Activated CD8-positive, alpha-beta T cell treated with anti-CD3 and anti-CD28 coated beads for 36 hours (primary cell): ENCODE measurements at places on chromosomes 3 and 15.

DNA sequence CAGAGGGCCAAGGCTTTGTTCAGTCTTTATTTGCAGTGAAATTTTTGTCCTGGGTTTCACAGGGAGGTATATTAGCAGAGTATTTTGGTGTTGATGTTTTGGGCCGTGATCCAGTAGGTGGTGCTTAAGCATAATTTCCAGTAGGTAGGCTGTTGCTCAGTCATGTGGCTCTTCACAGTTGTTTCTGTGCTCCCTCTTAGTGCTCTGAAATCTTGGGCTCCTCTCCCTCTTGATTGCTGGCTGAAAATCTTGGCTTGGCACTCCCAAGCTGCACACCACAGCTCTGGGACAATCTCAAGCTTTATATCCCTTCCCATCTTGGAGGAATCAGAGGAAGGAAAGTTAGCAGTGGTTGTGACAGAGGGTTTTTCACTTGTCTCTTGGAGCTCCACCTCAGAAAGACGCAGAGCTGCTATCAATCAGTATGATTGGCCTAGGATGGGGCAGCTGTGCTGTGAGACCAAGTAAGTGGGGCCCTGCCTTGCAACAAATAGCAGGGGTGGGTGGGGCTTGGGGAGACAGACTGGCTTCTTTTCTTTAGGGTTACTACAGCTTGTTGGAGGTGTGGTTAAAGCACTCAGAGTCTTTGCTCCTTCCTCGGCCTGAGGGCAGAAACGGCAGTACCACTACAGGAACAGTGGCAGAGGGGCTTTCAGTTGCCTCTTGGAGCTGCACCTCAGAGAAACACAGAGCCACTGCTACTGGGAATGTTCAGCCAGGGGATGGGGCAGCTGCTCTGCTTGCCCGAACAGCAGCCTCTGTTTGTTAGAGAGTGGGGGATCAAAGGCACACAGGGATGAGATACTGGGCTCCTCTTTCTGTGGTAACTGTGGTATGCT is 627.0 kb downstream of the SI start:
- DNase-seq = no peak

DNA sequence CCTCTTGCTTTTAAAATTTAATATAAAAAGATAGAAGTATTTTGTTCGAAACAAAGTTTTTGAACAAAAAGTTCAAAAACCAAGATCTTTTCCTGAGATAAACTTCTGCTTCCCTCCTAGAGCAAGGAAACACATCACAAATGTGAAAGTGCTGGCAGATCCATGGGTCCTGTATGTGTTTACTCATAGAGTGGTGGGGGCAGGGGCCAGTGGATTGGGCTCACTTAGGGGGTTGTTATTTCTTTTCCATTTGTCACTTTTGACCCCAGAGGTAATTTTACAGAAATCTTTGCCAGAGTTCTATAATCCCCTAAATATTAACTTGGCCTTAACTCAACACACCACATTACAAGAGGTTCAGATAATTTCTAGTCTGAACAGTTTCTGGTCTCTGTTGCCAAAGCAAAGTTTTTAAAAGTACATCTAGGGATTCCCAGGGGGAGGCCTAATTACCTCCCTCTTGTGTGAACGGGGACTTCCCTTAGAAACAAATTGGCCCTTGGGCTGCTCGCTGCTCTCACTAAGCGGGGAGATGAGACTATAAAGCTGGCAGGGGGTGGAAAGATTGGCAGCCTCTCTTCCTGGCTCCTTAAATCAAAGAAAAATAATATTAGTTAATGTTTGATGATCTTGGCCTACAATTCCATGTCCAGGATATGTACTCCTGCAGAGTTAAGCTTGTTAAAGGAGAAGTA is 66.8 kb upstream of the PTX3 start:
- DNase-seq = no peak

GRCh38 chr3:197494366-197495058 is 61.3 kb downstream of the BDH1 start:
- no peak for DNase-seq

GRCh38 chr15:98651581-98652220 is 3.4 kb downstream of the IGF1R start:
- peak; percentile 31 for DNase-seq

DNA sequence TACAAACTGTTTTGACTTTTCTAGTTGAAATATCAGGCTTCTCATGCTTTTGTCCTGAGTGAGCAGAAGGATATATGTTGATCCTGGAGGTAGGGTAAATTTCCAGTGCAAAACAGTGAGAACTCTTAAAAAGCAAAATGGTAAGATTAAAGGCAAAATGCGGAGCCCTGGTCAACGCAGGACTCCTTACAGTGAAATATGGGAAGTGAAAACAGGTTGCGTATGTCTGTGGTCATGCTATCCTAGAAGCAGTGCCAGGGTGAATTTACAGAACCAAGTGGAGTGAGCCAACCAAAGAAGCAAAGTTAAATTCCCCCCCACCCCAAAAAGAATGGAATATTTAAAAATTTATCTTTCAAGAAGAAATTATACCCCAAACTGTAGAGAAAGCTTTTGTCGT is 256.4 kb downstream of the NR2F2 start:
- no peak for DNase-seq

GRCh38 chr3:5787861-5788488 is 600.5 kb downstream of the EDEM1 start:
- no peak for DNase-seq

DNA sequence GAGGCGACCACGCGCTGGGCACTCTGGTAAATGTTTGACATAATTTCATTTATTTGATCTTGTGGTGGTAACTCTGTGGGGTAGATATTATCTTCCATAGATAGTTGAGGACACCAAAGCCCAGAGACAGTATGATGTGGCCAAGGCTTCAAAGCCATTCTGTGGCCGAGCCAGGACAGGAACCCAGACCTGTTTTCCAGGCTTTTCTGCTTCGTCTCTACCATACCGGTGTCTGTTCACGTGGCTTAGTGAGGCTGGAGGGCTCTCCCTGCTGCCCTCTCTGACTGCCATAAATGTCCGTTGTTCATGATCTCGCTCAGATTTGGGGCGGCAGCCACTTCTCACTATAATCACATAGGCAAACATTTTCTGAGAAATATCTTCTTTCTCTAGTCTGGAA is 134.7 kb downstream of the PEX5L start:
- no peak for DNase-seq

GRCh38 chr15:63353887-63354286 is 27.8 kb downstream of the CA12 start:
- no peak for DNase-seq

DNA sequence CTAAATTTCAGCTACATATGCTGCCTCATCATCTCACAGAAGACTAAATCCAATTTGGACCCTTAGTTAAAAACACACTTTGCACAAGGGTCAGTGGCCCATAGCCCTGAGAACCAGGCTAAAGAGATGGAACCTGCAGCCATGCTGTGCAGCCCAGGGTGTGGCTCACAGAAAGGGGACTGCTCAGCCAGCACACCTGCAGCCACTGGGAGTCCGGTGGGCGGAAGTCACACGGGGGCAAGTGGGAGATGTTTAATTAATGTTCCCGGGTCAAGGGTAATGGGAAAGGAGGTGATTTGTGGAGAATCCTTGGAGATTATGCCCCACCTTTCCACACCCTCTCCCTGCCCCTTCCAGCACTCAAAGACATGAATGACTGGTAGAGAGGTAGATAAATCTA is 467.4 kb downstream of the EPHB1 start:
- no peak for DNase-seq

- no peak for DNase-seq
These were observed 1.1 kb upstream of the SCAMP5 start for GRCh38 chr15:74994236-74994635.

GRCh38 chr3:30458376-30459171 is 147.8 kb upstream of the TGFBR2 start:
- no peak for DNase-seq
